Testis (tissue), 5 donors: ENCODE measurements at places on chromosomes 6 and 20. TPM values are rescaled to one million over a fixed set of nuclear protein-coding genes. Genes with fewer than 3 reads are reported as not detected.
A peak's percentile ranks its signal among the peaks of the same experiment; 100 is the strongest.

Gene NDUFAF4
- total RNA-seq = 19.0 TPM

Gene TREML2
- total RNA-seq = 1.8 TPM

DNA sequence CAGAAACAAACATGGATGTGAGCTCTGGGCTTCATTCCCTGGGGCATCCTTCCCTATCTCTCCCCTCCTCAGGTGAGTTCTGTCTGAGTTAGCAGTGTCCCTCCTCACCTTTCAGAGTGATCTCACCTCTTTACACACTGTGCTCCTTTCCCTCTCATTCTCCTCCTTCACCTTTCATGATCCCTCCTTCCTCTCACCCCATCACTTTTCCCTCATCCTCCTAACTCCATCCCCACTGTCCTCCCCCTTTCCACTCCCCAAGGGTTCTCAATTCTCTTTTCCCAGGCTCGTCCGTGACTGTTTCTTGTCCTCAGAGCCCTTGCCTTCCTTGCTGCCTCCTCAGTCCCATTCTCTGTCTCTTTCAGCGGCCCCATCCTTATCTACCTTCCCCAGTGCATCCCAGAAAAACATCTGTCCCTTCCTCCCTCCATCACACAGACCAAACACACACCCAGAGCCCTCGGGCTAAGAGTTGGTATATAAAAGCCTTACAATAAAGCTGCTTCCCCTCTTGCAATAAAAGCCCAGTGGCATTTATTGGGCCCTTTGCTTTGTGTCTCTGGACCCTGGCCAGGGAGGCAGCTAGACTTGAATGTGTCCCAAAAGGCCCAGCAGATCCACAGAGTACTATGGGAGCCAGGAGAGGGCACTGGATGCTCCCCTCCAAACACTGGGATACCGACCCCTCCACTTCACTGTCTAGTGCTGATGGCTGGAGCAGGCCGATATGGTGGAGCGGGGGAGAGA lies 1.9 kb downstream of the RNF39 start:
- DNase-seq = no peak

- DNase-seq = peak; percentile 80
These were observed 12.3 kb upstream of the HDDC2 start for GRCh38 chr6:125314009-125314581.

- DNase-seq = no peak
These were observed 56.6 kb upstream of the RIN2 start for GRCh38 chr20:19701429-19701828.
